ENCODE measurements at places on chromosomes 16 and 17.

DNA sequence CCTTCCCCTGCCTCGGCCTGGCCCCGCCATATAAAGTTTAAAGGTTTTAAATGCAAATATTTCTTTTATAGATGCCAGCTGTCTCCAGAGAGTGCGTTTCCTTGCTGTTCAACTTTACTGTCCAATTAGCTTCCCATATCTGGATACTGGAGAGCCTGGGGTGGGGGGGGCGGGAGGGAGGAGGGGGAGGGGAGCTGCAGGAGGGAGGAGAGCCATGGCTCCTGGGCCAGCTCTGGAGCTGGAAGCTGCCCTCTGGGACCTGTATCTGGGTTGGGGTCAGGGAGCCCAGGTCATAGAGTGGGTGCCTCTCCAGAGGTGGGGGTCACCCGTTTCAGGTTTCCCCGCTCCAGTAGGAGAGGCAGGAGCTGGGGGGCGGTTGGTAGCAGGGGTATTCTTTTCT lies 6.2 kb upstream of the GSE1 start:
- no peak for DNase-seq

DNA sequence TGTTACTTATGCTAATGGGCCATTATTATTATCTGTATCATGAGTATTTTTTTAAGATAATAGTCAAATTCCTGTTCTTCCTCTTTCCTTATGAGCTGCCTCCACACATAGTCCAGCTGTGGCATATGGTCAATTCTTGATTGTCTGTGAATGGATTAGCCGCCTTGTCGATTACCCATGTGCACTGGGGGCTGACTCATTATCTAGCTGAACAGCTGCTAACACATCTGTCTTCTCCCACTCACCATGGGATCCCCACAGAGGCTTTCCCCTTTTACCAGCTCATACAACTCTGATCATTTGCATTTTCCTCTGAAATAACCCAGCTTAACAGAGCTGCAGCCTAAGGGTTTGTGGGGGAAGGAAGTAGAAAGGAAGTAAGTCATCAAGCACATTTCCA lies 915.0 kb downstream of the CDH11 start:
- no peak for DNase-seq

GRCh38 chr16:35298460-35299243 lies 1839.2 kb downstream of the TP53TG3F start:
- DNase-seq: no peak

- no peak for DNase-seq
Observed at GRCh38 chr17:499951-500461, 147.4 kb upstream of the RPH3AL start.

DNA sequence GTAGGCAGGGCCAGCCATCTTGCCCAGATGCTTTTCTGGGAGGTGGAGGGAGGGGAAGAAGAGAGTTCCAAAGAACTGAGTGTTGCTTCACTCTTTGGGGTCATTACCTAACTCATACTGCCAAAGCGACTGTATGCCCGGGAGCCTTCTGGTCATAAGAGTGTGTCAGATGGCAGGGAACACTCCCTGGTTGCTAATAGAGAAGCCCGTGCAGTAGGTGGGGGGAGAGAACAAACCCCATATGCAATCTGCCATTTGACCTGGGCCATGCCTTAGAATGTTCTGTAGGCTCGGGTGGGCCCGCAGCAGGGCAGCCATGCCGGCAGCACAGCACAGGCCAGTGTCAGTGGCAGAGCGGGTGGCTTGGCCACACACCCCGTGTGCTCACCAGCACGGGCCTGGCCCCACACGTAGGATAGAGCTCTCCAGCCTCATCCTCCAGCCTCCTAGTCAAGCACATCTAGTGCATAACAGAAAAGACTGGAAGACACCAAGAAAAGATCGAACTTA lies 120.5 kb downstream of the SOCS1 start:
- no peak for DNase-seq

DNA sequence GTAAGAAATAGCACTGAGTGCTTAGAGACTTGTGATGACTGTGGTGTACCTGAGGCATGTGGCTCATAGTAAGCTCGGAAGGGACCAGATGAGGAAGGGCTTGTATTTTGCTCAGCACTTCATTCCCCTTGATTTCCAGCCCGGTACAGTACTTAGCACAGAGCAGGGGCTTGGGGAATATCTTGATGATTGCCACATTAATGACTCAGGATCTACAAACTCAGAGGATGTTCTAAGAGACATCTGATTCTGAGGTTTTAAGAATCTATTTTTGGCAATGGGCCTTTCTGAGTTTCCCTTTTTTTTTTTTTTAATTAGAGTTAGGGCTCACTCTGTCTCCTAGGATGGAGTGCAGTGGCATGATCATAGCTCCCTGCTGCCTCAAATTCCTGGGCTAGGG lies 9.1 kb downstream of the ASPHD1 start:
- DNase-seq: no peak

DNA sequence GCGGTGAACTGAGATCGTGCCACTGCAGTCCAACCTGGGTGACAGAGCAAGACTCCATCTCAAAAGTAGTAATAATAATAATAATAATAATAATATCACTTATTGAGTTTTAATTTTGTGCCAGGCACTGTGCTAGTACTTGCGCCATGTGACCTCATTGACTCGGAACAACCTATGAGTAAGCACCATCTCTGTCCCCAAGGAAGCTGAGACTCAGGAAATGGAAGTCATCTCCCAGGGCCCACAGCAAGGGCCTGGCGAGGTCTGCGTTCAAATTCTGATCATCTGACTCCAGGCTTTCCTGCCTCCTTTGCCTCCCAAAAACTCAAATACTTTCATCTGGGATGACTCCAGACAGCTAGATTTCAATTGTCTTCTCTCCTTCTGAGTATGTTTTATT lies 162.9 kb downstream of the SEC14L1 start:
- no peak for DNase-seq

DNA sequence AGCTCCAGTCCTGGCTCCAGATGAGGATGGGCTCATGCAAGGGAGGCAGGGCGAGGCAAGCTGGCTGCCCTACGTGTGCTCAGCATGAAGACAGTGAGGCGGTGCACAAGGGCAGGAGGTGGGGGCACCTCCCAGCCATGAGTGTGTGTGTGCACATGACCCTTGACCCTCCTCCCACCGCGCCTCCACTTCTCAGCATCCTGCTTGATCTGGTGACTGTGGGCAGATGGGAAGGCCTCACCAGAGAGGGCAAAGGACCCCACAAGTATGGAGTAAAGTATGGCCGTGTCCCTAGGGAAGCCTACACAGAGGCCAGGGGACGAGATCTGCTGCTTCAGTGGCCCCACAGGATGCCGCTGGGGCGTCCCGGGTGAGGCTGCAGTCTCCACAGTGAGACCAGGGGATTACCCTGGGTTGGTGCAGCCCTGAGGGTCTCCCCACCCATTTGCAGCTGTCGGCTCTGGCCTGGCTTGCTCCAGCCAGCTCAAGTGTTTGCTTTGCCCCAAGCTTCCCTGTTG lies 7.9 kb upstream of the RNF222 start:
- no peak for DNase-seq

- peak; percentile 53 for DNase-seq
Observed at GRCh38 chr16:30953511-30954124, 3.9 kb upstream of the SETD1A start.

GRCh38 chr16:1773703-1774447 lies 941 bp upstream of the MRPS34 start:
- DNase-seq: no peak

- DNase-seq: no peak
Observed at GRCh38 chr17:673200-673681, 41.4 kb downstream of the VPS53 start.

DNA sequence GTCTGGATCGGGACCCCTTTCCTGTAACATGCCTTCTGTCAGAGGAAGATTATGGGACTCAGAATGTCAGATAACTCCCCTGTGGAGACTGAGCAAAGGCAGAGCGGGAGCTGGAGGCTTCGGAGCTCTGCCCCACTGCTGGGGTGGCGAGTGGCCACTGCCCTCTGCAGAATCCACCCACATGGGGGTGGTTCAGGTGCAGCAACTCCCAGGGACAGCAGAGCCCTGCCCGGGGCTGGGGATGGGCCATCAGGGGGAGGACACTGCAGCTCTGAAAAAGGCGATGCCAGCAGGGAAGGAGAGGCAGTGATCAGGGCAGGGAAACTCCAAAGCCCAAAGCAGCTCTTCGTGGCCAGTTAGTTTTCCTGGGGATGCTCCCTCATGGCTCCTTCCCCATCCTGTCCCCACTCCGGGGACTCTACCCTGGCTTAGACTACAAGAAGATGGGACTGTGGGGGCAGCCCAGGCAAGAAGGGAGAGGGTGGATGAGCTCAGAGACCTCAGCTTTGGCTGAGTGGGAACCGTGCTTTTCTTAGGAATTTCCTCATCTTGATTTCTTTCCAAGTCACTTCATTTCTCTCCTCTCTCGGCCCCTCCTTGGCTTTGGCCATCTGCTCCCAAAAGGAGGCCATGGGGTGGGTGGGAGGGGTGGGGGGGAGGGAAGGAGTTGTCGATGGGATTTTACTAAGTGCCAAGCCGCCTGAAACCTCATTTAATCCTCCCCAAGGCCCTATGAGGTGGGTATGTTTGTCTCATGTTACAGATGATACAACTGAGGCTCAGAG lies 4.0 kb downstream of the CA4 start:
- no peak for DNase-seq
